Epithelial cell of prostate (primary cell): ENCODE measurements at places on chromosomes 13 and 19.

DNA sequence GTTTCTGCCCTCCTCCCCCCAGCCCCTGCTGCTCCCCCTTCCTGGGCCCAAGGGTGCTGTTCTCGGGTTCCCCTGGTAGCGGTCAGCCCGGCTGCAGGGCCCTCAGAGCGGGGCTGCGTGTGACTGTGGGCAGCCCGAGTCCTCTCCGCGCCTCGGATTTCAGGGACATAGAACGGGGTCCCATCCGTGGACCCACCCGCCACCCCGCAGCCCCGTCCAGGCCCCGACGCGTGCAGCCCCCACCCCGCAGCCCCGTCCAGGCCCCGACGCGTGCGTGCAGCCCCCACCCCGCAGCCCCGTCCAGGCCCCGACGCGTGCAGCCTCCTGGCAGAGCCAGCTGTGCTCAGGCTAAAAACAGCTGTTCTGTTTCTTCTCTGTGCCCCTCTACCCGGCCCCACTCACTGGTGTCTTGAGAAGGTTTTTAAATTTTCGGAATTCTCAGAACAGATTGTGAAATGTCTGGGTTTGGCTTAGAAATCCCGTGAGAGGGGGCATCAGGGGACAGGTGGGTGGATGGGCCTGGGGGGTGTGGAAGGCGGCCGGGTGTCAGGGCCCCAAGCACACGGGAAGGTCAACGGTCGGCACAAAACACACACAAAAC is 5.5 kb upstream of the PRTN3 start:
- DNase-seq = no peak

DNA sequence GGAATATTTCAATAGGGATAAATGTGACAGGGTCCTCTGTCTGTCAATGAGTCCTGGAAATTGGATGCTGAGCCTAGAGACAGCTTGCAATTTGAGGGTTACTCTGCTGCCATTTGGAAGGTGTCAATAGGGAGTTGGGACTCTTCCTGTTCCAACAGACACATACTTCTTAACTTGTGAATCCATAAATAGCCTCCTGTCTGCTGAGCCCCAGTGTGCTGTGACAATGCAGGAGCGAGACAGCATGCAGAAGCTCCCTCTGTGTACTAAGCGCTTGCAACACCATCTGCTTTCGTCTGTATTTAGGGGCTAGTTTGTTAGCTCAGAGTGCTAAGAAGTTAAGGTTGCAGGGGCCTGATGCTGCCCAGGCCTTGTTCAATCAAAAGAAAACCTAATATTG is 58.5 kb upstream of the GPR12 start:
- DNase-seq = no peak

- peak; percentile 71 for DNase-seq
These were observed 10.1 kb upstream of the CD22 start for GRCh38 chr19:35318679-35319448.

- no peak for DNase-seq
These were observed 88.2 kb downstream of the RBM26 start for GRCh38 chr13:79317856-79318255.

GRCh38 chr13:75181906-75182305 is 300.1 kb downstream of the TBC1D4 start:
- no peak for DNase-seq

GRCh38 chr19:18633321-18633720 is 3.5 kb upstream of the KLHL26 start:
- no peak for DNase-seq

DNA sequence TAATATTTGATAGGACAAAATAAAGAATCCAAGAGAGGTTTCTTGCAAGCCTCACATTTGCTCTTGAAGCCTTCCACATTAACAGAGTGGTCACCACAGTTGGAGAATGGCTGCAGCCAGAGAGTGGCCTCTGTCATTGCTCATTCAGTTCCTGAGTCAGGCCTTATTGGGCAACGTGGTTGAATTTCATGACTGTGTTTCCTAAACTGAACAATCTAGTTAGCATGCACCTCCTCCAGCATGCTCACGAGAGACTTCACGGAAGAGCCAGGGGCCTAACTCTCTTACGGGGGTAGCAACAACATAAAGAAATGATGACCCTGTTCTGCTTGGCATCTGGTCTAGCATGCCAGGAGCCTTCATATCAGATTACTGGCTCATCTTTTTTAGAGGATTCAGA is 9.6 kb upstream of the UBL3 start:
- DNase-seq = no peak

- DNase-seq = no peak
These were observed 50.0 kb downstream of the MZT1 start for GRCh38 chr13:72677431-72677830.

GRCh38 chr13:44309794-44310757 is 63.5 kb upstream of the SERP2 start:
- no peak for DNase-seq

GRCh38 chr19:16067205-16067938 is 8.9 kb upstream of the TPM4 start:
- peak; percentile 80 for DNase-seq

- no peak for DNase-seq
These were observed 726.0 kb downstream of the DIAPH3 start for GRCh38 chr13:59437544-59438301.

- no peak for DNase-seq
These were observed 11.1 kb upstream of the NANOS3 start for GRCh38 chr19:13865571-13866462.

GRCh38 chr13:110518571-110518970 is 43.0 kb downstream of the RAB20 start:
- DNase-seq = no peak

DNA sequence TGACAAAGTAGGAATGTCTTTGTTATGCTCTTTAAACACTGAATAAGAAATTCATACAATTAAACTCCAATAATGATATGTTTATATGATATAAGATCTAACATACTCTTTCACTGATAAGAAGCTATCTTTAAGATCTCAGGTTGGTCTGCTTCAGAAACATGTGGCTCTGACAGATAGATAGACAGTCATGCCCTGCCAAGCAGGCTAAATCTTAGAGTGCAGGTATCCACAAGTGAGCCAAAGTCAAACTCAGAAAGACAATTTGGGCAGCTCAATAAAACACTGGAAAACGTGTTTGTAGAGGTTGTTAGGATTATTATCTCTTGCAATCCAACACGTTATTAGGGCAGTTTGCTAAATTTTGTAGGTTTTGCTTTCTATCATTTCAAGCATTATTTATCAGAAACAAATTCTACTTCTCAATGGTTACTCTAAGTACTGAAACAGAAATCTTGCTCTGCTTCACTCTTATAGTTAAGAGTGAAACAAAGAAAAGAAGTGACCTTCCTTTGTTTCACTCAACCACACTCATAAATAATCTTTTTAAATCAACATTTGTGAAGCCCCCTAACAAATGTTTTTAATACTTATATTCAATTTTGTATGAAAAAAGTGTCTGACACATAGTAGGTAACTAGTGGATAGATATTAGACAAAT is 1255.6 kb downstream of the DIAPH3 start:
- DNase-seq = no peak
